ENCODE measurements at places on chromosomes 6 and 20.

GRCh38 chr20:51163996-51164600 is 141.2 kb upstream of the KCNG1 start:
- no peak for DNase-seq

- no peak for DNase-seq
Measured at GRCh38 chr6:6436946-6437345, 116.5 kb upstream of the F13A1 start.

DNA sequence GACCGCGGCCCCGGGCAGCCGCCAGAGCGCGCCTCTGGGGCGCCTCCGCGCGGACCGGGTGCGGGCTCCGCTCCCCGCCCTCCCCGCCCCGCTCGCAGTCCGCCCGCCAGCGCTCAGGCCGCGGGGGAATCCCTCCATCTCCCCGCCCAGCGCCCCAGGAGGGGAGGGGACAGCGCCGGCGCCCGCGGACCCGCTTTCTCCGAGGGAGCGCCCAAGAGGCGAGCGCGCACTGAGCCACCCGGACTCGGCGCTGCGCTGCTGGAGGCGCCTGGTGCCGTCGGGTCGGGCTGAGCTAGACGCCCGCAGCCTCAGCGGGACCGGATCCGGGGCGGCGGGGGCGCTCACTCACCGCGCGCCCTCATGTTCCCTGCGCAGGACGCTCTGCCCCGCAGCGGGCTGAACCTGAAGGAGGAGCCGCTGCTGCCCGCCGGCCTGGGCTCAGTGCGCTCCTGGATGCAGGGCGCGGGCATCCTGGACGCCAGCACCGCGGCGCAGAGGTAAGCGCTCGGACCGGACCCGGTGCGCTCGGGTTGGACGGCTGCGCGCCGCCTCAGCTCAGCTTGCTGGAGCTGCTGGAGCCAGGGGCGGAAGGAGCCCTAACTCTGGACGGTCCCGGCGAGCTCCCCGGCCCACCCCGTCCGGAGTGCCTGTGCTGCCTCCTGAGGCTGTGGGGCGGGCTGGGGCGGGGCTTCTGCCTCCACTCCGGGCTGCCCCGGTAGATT is 867 bp downstream of the EBF4 start:
- peak; percentile 71 for DNase-seq

GRCh38 chr6:154736618-154737259 is 3.5 kb downstream of the SCAF8 start:
- DNase-seq, result no peak

- no peak for DNase-seq
Measured at GRCh38 chr6:108165714-108166663, at the start of gene NR2E1. NR2E1 (plus strand) TSS chr6:108166022; CDS start chr6:108166766, 744 bp downstream.

GRCh38 chr6:87875781-87876180 is 171.9 kb upstream of the SPACA1 start:
- DNase-seq, result no peak

DNA sequence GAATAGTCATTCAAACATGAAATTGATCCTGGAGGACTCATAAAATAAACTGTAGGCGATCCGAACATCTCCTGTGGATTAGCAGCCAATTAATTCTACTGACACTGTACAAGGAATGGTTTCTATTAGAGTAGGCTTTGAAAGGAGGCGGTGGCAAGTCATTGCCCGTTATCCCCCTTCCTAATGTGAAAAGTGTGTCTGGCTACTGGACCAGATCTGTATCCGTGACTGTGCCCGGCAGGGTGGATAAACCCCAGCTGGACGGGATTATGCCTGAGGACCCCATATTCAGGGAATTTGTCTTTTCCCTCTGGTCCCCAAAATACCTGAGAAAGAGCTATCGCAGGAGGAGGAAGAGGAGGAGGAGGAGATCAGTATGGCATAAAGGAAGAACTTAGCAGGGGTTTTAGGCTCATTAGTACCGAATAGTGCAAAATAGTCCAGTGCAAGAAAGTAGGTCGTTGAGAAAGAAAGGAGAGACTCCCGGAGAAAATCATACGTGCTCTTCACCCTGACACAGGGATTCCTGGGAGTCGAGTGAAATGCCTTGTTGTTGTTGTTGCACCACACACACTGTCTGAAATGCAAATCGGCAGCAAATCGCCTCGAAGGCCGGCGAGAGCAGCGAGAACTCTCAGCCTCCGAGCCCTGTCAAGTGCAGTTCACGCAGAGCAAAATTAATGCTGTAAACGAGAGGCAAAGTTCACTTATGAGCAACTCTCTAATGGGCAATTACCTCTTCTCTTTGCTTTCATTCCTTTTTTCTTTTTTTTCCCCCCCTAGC is 178.9 kb upstream of the ARID1B start:
- no peak for DNase-seq

GRCh38 chr6:5537967-5538366 is 276.7 kb downstream of the FARS2 start:
- no peak for DNase-seq

DNA sequence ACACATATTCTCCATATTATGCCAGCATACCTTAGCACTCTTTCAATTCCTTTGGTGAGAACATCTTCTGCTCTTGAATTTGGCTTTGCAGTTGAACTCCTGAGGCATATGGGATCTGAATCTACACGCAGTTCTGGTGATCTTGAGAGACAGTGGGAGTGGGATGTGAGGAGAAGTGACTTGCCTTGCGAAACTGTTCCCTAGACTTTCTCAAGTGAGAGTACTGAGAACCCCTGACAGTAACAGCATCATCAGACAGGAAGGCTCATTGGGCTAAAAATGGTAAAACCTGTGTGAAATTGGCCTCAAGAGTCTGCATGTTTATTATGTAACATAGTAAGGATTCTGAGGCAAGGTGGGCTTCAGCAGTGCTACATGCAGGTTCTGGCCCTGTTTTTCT is 49.1 kb upstream of the CEP85L start:
- no peak for DNase-seq

DNA sequence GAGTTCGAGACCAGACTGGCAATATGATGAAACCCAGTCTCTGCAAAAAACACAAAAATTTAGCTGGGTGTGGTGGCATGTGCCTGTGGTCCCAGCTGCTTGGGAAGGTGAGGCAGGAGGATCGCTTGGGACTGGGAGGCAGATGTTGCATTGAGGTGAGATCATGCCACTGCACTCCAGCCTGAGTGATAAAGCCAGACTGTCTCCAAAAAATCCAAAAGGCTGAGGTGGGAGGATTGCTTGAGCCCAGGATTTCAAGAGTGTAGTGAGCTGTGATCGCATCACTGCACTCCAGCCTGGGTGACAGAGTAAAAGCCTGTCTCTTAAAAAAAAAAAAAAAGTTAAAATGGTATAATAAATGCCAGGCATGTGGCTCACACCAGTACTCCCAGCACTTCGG is 1.3 kb upstream of the PTCRA start:
- no peak for DNase-seq

- no peak for DNase-seq
Measured at GRCh38 chr6:2697291-2697690, 53.4 kb downstream of the MYLK4 start.

DNA sequence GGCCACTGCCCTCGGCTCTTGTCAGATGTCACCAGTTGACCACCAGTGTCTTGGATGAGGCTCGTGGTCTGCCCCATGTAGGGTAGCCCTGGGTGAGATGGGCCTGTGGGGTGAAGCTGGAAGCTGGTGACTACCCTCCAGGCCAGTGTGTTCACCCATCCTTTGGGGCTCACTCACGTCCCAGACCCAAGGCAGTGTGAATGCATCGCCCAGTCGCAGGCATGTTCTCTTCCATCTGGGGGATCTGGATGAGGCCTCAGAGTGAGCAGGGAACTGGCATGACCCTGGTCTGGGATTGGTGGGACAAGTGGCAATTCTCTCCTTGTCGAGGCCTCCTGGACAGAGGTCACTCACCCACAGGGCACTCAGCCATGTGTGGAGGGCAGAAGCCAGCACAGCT is 120.1 kb upstream of the PHACTR3 start:
- no peak for DNase-seq

DNA sequence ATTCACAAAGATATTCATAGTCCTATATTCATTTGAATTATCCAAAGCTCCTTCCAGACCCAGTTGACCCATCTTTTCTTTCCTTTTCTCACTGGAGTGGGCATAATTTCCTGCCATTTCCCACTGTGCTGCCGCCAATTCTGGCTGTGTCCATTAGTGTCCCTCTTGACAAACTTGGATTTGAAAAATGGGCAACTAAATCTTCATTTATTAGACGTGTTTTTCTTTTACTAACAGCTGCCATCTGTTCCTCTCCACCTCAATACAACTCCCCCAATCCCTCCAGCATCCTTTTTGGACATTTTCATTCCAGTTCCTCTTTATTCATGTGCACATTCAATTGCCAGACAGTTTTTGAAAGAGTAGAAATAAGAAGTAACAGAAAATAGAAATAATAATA is 90.5 kb downstream of the PCSK2 start:
- DNase-seq, result no peak

- DNase-seq, result no peak
Measured at GRCh38 chr20:50373674-50374286, 136.4 kb upstream of the PTPN1 start.

DNA sequence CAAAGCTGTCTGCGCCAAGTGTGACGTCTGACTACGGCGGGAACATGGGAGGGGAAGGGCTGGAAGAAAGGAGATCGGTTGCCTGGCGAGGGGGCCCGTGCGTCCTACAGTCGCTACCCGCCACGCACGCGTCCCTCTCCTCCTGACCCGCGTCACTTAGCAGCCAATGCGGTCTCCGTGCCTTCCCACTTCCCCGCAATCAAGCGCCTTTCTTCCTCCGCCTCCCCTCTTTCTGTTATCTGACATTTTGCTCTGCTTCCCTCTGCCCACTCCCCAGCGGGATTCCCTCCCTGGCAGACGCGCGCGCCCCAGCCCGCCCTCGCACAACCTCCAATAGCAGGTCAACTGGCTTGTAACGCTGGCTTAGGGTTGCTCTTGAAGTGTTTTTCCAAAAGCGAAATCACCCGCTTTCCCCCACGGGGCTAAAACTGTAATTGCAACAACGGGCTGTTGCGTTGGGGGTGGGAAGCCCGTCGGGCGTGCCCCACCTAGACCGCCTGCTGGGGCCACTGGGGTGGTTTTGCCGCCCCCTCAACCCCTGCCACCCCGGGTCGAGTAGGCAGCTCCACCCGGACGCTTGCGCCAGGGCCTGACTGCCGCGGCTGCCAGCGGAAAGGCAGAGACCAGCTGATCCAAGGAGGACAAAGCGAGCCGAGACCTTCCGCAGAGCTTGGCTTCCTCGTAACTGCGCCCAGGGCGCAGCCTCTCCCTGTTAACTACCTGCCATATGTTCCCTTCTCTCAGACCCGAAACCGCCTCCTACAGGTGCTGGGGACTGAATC is 6.2 kb upstream of the SOX4 start:
- no peak for DNase-seq

GRCh38 chr20:5189917-5190316 is 63.1 kb downstream of the CDS2 start:
- DNase-seq, result no peak

- no peak for DNase-seq
Measured at GRCh38 chr6:1554476-1555310, 55.0 kb upstream of the FOXC1 start.

DNA sequence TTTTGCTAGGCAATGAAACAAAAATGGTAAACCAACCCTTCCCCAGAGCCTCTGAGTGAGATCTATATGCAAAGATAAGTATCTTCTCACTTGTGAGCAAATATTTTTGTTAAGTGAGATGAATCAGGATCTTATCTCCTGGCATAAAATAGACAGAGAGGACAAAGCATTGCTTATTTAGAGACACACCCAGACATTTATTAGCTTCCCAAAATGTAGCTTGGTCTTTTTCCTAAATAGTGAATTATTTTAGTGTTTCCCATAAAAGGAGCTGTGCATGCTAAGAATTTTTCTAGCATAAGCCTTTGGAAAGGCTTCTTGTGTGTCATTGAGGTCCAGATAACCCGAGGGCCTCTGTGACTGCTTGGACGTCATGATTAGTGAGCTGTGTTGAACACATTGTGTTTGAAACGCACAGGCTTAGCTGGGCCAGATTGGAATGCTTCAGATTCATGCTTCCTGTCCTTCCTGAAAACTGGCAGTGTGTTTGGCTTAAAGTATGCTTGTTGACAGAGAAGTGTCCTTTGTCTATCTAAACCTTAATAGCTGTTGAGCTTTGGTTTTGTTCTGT is 16.5 kb downstream of the MTHFD1L start:
- peak; percentile 54 for DNase-seq

GRCh38 chr6:104414723-104415122 is 445.0 kb downstream of the HACE1 start:
- no peak for DNase-seq

DNA sequence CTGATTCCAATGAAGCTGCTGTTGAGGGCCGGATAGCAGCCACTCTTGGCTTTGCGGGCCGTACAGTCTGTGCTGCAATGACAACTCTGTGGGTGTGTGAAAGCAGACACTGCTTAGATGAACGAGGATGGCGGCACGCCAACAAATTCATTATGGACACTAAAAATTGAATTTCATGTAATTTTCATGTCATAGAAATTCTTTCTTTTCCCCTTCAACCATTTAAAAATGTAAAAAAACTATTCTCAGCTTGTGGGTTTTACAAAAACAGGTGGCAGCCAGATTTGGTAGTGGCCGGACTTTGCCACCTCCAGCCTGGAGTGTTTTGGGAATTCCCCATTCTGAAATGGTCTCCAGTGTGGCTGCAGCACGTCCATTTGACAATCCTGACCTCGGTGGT is 26.0 kb downstream of the MAS1 start:
- no peak for DNase-seq

- no peak for DNase-seq
Measured at GRCh38 chr6:96286503-96286902, 235.1 kb upstream of the UFL1 start.

DNA sequence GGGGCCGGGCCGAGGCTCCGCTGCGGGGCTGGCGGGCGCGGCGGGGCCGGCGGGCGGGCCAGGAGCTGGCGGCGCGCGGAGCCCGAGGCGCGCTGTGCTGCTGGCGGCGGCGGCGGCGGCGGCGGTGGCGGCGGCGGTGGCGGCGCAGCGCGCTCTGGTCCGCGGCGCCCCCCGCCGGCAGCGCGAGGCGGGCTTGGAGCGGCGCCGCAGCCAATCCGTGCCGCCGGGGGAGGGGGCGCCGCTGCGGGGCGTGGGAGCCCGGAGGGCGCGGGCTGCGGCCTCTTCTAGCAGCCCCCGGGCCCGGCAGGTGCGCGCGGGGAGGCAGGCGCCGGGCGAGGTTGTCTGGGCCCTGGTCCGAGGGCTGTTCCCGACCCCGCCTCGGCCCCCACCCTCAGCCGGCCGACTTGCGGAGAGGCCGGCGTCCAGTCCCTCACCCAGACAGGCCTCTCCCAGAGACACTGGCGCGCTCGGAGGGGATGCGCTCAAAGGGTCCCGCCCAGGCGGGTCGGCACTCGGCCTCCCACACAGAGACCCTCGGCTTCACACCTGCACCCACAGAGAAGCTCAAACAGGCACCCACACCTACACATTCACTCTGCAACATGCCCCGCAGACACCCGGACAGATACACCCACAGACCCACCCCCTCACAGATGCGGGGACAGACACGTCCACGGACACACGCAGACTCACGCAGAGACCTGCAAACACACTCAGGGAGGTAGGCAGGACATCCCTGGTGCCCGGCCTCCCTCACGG is at the start of gene RIMS4:
Gene RIMS4 (minus strand): TSS at position 156 of the 759 bp plus-strand sequence. CDS start 275 bp downstream, outside the sequence.
- no peak for DNase-seq

DNA sequence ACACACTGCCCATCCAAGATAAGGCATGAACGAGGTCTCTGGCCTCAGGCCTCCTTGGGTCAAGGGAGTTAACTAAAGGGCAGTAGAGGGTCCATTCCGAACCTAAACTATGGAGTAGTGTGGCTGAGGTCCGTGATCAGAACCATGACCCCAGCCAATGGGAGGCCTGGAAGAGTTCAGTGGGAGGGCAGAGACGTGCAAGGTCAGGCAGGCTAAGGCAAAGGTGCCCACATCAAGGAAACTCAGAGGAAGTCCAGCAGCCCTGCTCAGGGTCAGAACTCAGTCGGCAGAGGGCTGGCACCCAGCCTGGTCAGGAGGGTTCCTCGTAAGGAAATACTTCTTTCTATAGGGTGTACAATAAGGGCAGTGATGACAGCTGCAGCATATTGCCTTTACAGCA is 152.2 kb downstream of the SOD2 start:
- DNase-seq, result no peak
